ENCODE measurements at places on chromosomes 3 and 15. TPM values are rescaled to one million over a fixed set of nuclear protein-coding genes. Genes with fewer than 3 reads are reported as not detected.
A peak's percentile ranks its signal among the peaks of the same experiment; 100 is the strongest.

The TGM5 gene
- not detected for total RNA-seq

The TRANK1 gene
- total RNA-seq: 1.1 TPM

- no peak for DNase-seq
Measured at GRCh38 chr3:197801891-197802778, 11.1 kb downstream of the LRCH3 start.

DNA sequence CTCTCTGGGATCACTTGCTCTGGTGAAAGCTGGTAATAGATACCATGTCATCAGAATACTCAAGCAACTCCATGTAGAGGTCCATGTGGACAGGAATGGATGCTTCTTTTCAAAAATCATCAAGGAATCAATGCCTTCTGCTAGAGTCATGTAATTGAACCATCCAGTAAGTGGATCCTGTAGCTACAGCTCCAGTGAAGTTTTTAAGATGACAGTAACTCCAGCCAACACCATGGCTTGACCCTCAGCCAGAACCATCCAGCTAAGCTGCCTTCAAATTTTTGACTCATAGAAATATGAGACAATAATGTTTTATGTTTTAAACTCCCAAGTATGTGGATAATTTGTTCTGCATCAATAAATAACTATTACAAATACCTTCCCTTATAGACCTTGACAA, 923.7 kb downstream of the EPHA3 start:
- DNase-seq: no peak

GRCh38 chr15:90646662-90647305, 70.4 kb upstream of the BLM start:
- DNase-seq: no peak

DNA sequence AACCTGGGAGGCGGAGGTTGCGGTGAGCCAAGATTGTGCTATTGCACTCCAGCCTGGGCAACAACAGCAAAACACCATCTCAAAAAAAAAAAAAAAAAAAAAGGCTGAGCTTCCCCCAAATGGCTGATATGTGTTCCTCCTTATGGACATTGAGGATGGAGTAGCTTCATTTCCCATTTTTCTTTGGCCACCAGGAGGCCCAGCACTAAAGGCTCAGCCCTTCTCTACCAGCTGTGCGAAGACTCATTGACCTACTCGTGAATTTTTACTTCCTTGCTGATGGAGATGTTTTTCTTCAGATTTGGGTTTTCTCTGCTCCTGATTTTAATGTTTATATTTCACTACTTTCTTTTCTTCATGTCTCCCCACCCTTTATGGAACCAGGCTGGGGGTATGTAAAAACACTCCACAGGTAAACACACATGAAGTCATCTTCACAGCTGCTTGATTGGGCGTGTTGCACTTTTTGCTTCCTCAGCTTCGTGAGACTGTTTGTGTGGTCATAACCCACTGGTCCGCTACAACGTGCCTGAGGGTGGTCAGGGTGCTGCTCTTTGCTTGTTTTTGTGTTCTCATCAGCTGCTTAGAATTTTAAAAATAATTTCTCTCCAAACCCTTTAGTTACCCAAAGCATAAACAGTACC, 13.5 kb downstream of the SEMA4B start:
- DNase-seq: no peak

The PCBP4 gene
- total RNA-seq: 48.8 TPM

The B3GNT5 gene
- 25.3 TPM for total RNA-seq

The MED12L gene
- total RNA-seq: 6.4 TPM

- DNase-seq: no peak
Measured at GRCh38 chr15:35506272-35506870, 39.6 kb downstream of the DPH6 start.

- no peak for DNase-seq
Measured at GRCh38 chr3:186525369-186526255, 18.6 kb downstream of the CRYGS start.

DNA sequence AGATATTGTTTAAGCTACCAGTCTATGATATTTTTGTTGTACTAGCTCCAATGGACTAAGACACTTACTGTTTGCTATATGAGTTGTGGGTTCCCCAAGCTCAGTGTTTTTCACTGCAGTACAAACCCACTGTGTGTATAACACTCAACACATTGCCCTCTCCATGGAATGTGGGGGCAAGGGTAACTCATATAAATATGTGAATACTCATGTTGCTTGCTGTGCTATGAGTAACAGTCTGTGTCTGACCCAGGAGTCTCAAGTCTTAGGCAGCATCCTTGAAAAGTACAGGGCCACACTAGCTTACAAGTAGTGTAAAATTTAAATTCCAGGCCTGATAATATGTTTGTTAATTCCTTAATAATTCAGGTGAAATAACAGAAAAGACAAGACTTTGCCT, 22.5 kb upstream of the CNTN3 start:
- DNase-seq: no peak

DNA sequence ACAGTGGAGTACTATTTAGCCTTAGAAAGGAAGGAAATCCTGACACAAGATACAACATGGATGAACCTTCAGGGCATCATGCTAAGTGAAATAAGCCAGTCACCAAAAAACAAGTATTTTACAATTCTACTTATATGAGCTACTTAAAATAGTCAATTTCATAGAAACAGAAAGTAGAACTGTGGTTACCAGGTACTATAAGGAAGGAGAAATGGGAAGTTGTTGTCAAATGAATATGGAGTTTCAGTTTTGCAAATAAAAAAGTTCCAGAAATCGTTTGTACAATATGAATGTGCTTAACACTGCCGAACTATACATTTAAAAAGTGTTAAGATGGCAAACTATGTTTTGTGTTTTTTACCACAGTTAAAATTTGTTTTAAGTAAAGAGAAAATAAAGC, 26.8 kb downstream of the TRANK1 start:
- DNase-seq: no peak

- DNase-seq: no peak
Measured at GRCh38 chr3:151350656-151351055, 21.3 kb upstream of the P2RY13 start.

The ISLR gene
- total RNA-seq: 0.12 TPM

GRCh38 chr15:34583399-34584329, at the start of gene GOLGA8B:
TSS of gene GOLGA8B (minus strand) at chr15:34583651. CDS start at chr15:34535912, 47,739 bp downstream.
- peak; percentile 38 for DNase-seq

- DNase-seq: no peak
Measured at GRCh38 chr3:66481071-66482017, 19.5 kb downstream of the LRIG1 start.

DNA sequence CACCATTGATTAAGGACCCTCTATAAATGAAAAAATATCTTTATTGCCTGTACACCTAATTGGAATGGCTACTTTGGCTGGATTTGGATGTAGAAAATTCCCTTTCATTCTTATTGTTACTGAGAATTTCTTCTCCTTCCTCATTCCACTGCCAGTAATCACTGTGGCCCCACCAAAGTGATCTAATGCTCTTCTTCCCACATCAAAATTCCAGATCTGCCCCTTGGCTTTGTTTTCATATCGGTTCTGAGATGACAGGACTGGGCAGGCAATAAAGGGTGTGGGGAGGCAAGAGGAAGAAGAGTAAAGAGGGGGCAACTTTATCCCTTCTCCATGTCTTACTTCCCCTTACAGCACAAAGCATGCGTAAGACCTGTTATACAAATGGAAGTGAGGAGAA, 2.1 kb downstream of the ANKUB1 start:
- DNase-seq: no peak

- DNase-seq: no peak
Measured at GRCh38 chr15:35966781-35967180, 420.8 kb upstream of the DPH6 start.

DNA sequence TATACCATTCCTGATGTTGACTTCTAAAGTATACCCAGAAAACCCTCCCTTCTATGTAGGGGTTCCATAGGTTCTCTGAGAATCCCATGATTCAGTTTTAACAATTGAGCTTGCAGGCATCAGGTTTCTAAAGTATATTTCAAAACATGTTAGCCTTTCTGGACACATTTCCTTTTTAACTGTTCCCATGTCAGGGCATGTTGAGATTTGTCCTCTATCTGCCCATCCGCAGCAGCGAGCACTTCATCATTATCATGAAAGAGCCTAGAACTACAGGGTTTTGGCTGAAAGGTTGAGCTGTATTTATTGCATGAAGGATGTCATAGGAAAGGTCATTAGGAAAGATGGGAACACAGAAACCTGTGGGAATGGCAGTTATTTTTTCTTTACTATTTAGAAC, 201.1 kb upstream of the BHLHE40 start:
- no peak for DNase-seq

- no peak for DNase-seq
Measured at GRCh38 chr3:178048768-178049167, 487.5 kb upstream of the KCNMB2 start.

The OXTR gene
- total RNA-seq: 1.3 TPM

GRCh38 chr3:188351648-188352047, 197.7 kb downstream of the LPP start:
- DNase-seq: no peak

The VPS8 gene
- total RNA-seq: 37.6 TPM

- no peak for DNase-seq
Measured at GRCh38 chr15:76073554-76073953, 13.8 kb downstream of the TMEM266 start.

- DNase-seq: no peak
Measured at GRCh38 chr3:55423782-55424181, 63.3 kb downstream of the WNT5A start.

The PARP15 gene
- 0.12 TPM for total RNA-seq

DNA sequence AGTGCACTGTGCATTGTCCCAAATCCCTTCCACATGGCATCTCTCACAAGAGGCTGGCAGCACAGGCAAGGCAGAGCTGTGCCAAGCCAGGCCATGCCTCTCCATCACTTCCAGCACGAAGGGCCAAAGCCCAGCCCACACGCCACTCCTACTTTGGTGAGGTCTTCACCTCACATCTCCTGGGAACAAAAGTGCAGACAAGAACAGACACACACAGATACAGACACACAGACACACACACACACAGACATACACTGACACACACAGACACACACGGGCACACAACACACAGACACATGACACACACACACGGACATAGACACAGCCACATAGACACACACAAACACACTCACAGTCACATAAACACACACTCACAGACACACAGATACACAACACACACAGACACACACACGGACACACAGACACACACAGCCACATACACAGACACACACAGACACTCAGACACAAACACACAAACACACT, 233.3 kb downstream of the UACA start:
- DNase-seq: no peak

The ADAMTS17 gene
- 4.2 TPM for total RNA-seq
